Mononuclear cell (primary cell): ENCODE measurements at places on chromosomes 4 and X. TPM values are rescaled to one million over a fixed set of nuclear protein-coding genes. Genes with fewer than 3 reads are reported as not detected.

The GPR82 gene
- under 0.01 TPM for total RNA-seq

The ESX1 gene
- total RNA-seq, result not detected

The TKTL2 gene
- total RNA-seq, result 0.42 TPM

The QDPR gene
- 6.2 TPM for total RNA-seq

The PRDM8 gene
- 4.8 TPM for total RNA-seq

The NPY2R gene
- total RNA-seq, result not detected

The OTC gene
- total RNA-seq, result not detected

The HMX1 gene
- not detected for total RNA-seq

The SLC34A2 gene
- total RNA-seq, result under 0.01 TPM

The HTRA3 gene
- total RNA-seq, result not detected

The MYOZ2 gene
- total RNA-seq, result not detected

The GRPR gene
- 0.21 TPM for total RNA-seq

The KCNIP4 gene
- total RNA-seq, result not detected

The NLRP2B gene
- total RNA-seq, result 0.10 TPM

The TMEM31 gene
- not detected for total RNA-seq

The VSIG4 gene
- 1.6 TPM for total RNA-seq

The UGT8 gene
- 3.3 TPM for total RNA-seq

The GYG2 gene
- total RNA-seq, result not detected

The H2BW2 gene
- not detected for total RNA-seq

The MAN2B2 gene
- total RNA-seq, result 16.7 TPM

The IGBP1 gene
- total RNA-seq, result 118 TPM

The FHIP1A gene
- 2.8 TPM for total RNA-seq

The TRPC3 gene
- 0.31 TPM for total RNA-seq

The PHEX gene
- 1.9 TPM for total RNA-seq

The NSG1 gene
- 3.7 TPM for total RNA-seq

The ETDB gene
- not detected for total RNA-seq

The PPARGC1A gene
- total RNA-seq, result 0.52 TPM

The TEX13D gene
- not detected for total RNA-seq

The NAP1L3 gene
- total RNA-seq, result 7.7 TPM

The PRKG2 gene
- 1.7 TPM for total RNA-seq

The CXorf49 gene
- total RNA-seq, result not detected

The NDP gene
- total RNA-seq, result not detected

The IL2 gene
- total RNA-seq, result 1.3 TPM

The PRPS1 gene
- total RNA-seq, result 44.0 TPM

The ADH1C gene
- not detected for total RNA-seq

The ASB12 gene
- total RNA-seq, result 0.10 TPM

The RNF150 gene
- under 0.01 TPM for total RNA-seq

The JADE1 gene
- total RNA-seq, result 38.7 TPM

The FAT1 gene
- total RNA-seq, result 0.10 TPM

The GIMD1 gene
- not detected for total RNA-seq

The CACNA1F gene
- total RNA-seq, result 0.31 TPM

The EGF gene
- 7.5 TPM for total RNA-seq

The IL15 gene
- total RNA-seq, result 6.5 TPM

The DRP2 gene
- total RNA-seq, result not detected

The ADH1A gene
- not detected for total RNA-seq

The AKAP14 gene
- not detected for total RNA-seq

The GSX2 gene
- not detected for total RNA-seq

The GYPE gene
- 0.10 TPM for total RNA-seq

The ACE2 gene
- not detected for total RNA-seq

The PPBP gene
- 1,528 TPM for total RNA-seq

The NEUROG2 gene
- not detected for total RNA-seq
